Muscle of arm (tissue), 14 donors: ENCODE measurements at places on chromosomes 12 and 14.

DNA sequence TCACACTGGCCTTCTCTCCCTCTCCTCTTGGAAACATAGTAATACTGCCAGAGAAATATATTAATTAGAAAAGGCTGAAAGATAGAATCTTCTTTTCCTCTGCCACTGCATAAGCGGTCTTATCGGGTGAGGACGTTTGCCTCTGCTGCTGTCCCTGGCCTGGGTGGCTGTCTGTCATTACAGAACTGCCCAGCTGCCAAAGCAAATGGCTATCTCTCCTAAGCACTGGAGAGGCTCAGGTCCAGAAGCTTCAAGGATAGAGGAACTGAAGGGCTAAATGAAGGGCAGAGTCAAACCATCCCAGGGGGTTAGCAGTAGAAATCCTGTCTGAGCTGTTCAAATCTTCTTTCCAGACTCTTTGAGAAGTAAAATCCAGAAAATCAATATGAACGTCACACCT, 198.6 kb upstream of the CAND1 start:
- no peak for DNase-seq

DNA sequence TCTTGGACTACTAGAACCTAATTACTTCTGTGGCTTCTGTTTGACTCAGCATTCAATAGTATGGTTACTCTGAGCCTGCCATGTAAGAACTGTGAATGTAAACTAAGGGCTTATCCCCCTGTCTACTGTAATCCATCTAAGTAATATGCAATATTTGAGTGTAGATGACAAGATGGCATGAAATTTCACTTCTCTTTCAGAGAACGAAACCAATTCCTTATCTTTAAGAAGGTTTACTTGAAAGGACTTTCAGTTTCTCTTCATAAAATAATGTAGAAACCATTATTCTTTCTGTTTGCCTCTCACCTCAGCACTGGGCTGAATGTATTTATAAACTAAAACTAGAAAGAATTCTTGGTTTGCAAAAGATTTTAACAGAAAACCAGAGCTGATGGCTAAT, 60.4 kb upstream of the ARID2 start:
- no peak for DNase-seq

GRCh38 chr12:121837680-121838079, 21.0 kb downstream of the HPD start:
- DNase-seq = no peak

GRCh38 chr12:6899837-6900519, 4.6 kb upstream of the LRRC23 start:
- peak; percentile 36 for DNase-seq

DNA sequence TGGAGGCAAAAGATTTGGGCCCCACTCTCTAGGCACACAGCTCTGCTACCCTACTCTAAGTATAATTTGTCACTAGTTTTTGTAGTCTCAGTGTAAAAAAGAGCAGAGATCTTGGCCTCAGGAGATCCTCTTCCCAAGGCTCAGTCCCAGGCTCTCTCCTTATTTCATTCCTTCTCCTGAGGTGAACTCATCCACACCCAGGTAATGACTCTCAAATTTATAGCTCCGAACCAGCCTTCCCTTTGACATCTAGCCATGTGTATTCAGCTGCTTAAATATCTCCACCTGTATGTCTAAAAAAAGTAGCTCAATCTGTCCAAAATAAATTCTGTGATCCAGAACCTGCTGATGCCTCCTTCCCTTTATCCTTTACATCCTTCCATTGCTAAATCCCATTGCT, 173.5 kb upstream of the HIF1A start:
- DNase-seq = no peak

DNA sequence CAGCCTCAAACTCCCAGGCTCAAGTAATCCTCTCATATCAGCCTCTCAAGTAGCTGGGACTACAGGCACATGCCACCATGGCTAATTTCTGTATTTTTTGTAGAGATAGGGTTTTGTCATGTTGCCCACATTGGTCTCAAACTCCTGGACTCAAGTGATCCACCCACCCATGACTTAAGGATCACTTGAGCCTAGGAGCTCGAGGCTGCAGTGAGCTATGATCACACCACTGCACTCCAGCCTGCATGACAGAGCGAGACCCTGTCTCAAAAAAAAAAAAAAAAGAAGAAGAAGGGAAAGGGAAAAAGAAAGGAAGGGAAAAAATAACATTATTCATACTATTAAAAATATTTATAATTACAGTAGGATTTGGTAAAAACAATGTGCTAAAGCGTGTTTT, 19.2 kb downstream of the EPS8 start:
- DNase-seq = no peak

DNA sequence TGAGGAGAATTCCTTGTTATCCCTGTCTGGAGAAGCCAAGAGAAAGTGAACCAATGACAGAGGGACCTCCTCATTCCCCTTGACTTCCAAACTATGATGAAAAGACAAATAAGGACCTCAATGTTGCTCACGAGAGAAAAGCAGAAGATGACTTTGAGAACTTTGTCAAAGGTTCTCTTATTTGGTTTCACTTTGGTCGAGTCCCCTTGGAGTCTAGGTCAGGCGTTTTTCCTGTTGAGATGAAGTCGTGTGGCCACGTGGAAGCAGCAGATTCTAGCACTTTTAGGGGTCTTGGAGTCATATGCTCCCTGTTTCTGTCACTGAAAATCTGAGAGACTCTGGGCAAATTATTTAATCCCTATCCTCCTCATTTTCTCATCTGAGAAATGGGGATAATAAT, 33.8 kb upstream of the COL2A1 start:
- no peak for DNase-seq

DNA sequence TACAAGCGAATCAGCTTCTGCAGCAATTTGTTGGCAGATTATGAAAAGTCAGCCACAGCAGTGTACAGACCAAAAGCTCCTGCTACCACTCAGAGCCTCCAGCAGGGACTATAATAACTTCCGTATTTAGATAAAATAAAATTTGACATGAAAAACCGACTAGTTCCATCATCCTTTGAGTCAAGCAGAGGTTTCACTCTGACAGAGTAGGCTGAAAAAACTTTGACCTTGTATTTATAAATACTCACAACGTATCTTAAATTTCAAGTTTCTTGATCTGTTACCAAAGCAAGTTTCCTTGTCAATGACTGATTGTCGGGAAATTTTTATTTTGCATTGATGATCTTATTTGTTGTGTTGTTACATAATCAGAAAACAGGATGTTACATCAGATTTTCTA, 283.4 kb downstream of the DAD1 start:
- no peak for DNase-seq

DNA sequence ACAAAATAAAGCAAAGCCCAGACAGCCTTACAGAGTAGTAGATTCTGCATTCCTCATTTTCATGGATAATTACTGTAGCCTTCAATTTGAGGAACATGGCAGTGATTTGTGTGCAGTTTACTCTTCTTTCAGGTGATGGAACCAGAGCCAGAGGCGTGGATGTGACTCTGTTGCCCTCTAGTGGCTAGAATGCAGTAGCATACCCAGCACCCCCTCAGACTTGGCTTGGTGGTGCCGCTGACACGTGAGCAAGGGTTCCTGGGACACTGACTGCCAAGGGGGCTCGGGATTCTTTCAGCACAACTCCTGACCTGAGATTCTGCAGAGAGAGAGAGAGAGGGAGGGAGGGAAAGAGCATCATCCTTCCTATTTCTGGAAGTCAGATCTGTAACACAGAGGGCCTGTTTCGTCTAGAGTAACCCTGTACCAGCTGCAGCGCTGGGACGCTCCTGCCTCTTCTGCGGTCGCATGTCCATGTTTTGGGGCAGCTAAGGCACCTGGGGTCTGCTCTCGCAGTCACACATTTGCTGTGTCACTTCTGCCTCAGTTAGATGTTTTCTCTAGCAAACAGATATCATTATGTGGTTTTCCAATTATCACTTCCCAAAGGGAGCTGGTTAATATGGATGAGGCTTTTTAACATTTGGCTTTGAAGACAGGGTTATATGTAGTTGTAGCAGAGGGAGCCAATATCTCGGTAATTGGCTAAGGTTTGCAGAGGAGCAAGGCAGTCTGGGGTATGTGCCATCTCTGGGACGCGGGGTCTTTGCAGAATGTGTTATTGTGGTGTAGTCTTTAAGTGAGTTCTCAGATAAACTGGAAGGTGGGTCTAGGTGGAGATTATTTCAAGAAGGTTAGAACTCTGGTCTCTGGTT, 428.1 kb downstream of the NRXN3 start:
- peak; percentile 36 for DNase-seq

GRCh38 chr14:65170768-65171507, 68.6 kb upstream of the MAX start:
- peak; percentile 41 for DNase-seq

- no peak for DNase-seq
These were observed at the start of gene CLEC6A for GRCh38 chr12:8455727-8456360. Gene CLEC6A, plus strand, starts transcription at chr12:8455962. Its CDS starts 150 bp downstream, at chr12:8456112.

- no peak for DNase-seq
These were observed 592.2 kb downstream of the ETNK1 start for GRCh38 chr12:23217158-23217557.

DNA sequence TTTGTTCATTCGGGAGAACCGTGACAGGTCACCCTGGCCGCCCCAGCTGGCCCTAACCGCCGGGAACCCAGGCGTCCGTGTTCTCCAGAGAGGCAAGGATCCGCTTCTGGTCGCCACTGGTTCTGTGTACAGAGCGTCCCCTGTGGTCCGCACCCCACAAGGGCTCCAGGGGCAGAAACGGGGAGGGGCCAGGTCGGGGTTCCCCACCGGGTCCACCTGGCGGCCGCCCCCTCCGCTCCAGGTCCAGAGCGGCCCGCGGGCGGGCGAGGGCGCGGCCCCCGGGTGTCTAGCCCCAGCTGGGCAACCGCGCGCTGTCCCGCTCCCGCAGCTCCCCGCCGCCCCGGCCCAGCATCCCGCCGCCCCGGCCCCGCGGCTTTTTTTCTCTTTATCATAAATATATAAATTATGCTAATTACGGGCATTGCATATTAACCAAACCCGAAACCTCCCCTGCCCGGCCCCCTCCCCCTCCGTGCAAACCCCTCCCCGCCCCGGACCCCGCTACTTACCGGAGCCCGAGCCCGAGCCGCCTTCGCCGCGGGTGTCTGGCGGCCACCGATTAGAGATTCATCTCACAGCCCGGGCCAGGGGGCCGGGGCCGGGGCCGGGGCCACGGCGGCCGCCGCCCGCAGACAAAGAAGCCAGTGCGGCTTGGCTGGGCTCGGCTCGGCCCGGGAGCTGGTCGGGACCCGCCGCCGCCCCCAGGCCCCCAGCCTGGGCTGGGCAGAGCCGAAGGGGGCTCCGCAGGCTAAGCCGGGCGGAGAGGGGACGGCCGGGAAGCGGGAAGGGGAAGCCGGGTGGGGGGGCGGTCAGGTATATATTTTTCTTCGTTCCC, 512 bp downstream of the POU6F1 start:
- peak; percentile 21 for DNase-seq

- peak; percentile 67 for DNase-seq
These were observed 9.5 kb downstream of the HHIPL1 start for GRCh38 chr14:99654235-99654985.

DNA sequence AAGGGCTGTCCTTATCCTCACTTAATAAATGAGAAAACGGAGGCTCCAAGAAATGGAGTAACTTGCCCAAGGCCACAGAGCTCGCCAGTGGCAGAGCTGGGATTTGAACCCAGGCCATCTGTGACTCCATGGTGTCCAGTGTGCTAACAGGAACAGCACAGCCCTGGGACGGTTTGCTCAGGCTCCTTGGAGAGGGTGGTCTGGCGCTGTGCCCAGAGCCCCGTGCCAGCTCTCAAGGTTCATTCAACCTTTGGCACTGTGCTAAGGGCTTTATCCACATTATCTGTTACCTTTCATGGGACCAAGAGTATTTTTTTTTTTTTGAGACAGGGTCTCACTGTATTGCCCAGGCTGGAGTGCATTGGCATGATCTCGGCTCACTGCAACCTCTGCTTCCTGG, 8.1 kb downstream of the DAO start:
- DNase-seq = no peak

DNA sequence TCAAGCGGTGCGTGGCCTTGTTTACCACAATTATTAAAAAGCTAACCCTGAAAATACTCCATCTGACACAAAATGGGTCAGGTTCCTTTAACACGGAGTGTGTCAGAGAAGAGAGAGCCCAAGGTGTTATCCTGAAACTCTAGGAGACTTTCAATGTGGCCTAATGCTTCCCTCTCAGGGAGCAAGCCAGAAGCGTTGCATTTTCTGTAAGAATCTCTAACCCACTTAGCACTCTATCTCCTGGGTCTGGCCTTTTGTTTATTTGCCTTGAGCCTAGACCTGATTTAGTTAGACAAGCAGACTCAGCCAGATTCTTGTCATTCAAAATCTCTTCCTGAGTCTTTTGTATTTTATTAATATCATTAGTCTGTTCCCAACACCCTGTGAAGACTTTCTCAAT, 184.0 kb upstream of the SYT1 start:
- DNase-seq = no peak

GRCh38 chr12:70427611-70428010, 61.5 kb downstream of the KCNMB4 start:
- DNase-seq = no peak

- no peak for DNase-seq
These were observed 166.6 kb upstream of the RPL10L start for GRCh38 chr14:46818147-46818546.

- DNase-seq = peak; percentile 58
These were observed 144.4 kb downstream of the EFCAB11 start for GRCh38 chr14:89810101-89810500.

DNA sequence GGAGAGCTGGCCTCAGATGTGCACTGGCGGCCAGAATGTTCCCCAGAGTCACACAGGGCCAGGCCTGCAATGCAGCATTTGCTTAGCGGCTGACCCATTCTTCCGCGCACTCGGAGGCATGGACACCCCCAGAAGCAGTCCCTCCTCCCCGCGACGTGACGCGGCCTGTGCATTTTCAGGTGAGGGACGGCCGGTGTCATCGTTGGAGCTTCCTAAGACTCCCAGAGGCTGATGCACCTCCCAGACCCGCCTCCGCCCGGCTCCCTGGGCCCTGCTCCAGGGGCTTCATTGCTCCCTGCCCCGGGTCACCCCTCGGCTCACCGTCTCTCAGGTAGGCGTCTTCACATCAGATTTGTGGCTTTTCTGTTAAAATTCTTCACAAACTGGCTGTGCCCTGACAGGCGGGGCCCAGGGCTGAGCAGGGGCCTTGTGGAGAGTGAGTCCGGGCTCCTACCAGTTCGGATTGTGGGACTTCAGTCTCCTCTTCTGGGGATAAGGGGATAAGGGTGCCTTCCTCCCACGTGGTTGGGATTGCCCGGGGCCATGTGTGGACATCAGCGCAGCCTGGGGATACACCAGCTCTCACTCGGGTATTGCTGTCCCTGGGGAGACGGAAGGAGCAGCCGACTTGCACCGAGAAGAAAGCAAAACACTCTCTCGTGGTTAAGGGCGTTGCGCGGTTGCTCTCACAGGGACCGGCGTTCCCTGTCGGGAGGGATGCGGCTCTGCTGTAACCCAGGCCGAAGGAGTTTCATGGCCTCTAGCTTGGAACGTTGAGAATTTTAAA, 249.1 kb downstream of the ADGRD1 start:
- DNase-seq = no peak

GRCh38 chr12:100184549-100185145, 16.0 kb upstream of the ACTR6 start:
- no peak for DNase-seq

- DNase-seq = no peak
These were observed 299.7 kb upstream of the FBXO33 start for GRCh38 chr14:39731912-39732311.

GRCh38 chr12:108826807-108827721, 30.3 kb downstream of the SSH1 start:
- no peak for DNase-seq

- no peak for DNase-seq
These were observed 7.1 kb downstream of the OSBPL8 start for GRCh38 chr12:76552343-76552938.
